ENCODE measurements at places on chromosomes 1 and 21. TPM values are rescaled to one million over a fixed set of nuclear protein-coding genes. Genes with fewer than 3 reads are reported as not detected.

The OR6N1 gene
- total RNA-seq: not detected

The CLCA1 gene
- total RNA-seq: not detected

The SLC16A4 gene
- total RNA-seq: 0.43 TPM

- DNase-seq: no peak
These were observed 159.8 kb upstream of the ZRANB2 start for GRCh38 chr1:71240656-71241055.

GRCh38 chr1:226047495-226047894 is 15.0 kb upstream of the H3-3A start:
- no peak for DNase-seq

- DNase-seq: no peak
These were observed 272.0 kb downstream of the BRINP3 start for GRCh38 chr1:190205713-190206112.

DNA sequence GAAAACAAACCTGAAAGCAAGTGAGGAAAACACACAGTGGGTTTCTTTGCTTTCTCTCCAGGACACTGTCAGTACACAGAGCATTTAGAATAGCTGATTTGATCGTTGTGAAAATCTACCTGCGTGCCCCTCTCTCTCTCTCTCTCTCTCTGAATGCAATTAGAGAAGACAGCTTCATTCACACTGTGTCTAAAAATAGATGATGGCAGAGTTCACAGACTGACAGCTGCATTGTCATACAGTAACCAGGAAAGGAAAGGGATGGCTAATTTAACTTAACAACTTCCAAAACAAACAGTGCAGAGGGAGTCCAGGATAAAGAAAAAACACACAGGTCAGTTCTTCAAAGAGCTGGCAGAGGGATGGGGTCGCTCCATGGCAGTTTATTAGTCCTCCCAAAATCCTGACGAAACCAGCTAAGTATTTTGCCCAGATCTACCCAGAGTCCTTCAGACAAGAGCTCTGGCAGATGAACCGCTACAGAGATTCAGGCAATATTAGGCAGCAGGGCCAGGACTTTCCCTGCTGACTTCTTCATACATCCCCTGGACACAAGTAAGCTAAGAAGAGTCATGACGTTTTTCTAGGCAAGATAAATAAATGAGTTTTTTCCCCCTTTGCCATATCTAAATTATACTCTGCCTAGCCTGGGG is 58.9 kb downstream of the WLS start:
- DNase-seq: no peak

The TSPEAR gene
- total RNA-seq: 0.58 TPM

The ZNF436 gene
- 1.8 TPM for total RNA-seq
